ENCODE measurements at places on chromosomes 7 and 10. TPM values are rescaled to one million over a fixed set of nuclear protein-coding genes. Genes with fewer than 3 reads are reported as not detected.

- peak overlapping the region; percentile 76 for H3K27ac ChIP-seq
- H3K27me3 ChIP-seq, result peaks cover 46% of the 10 kb centered on the region
- no peak overlapping the region for H3K4me3 ChIP-seq
- DNase-seq, result no peak
- H3K36me3 ChIP-seq, result no peaks in the 10 kb centered on the region
Measured at GRCh38 chr7:45211958-45212357, 54.4 kb downstream of the RAMP3 start.

Gene EBF3
- total RNA-seq, result 6.2 TPM

GRCh38 chr10:75000748-75001321 lies 110.6 kb upstream of the SAMD8 start:
- H3K4me1 ChIP-seq, result no peaks in the 10 kb centered on the region
- no peak for DNase-seq
- H3K4me3 ChIP-seq, result no peak overlapping the region
- no peaks in the 10 kb centered on the region for H3K27me3 ChIP-seq
- no peak overlapping the region for H3K27ac ChIP-seq
- H3K36me3 ChIP-seq, result peaks cover 22% of the 10 kb centered on the region

Gene PDGFA
- total RNA-seq, result 26.0 TPM

DNA sequence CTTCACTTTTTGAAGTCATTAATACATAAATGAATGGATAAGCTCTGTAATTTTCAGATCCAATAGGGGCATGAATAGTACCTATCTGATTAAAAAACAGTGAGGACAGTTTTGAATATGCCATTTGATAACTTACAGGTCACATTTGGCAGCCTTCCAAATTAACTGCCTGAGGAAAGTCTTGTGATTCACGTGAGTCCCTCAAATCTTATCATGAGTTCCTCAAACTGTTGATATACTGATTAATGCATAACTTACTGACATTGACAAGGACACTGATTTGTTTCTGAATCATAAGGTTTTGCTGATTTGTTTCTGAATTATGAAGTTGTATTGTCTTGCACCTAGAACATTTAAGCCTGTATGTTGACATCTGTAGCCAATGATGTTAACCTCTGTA lies 55.1 kb downstream of the ANKMY2 start:
- peaks cover 16% of the 10 kb centered on the region for H3K4me1 ChIP-seq
- H3K4me3 ChIP-seq, result no peak overlapping the region
- no peaks in the 10 kb centered on the region for H3K36me3 ChIP-seq
- H3K27ac ChIP-seq, result no peak overlapping the region
- no peak for DNase-seq

Gene NCF1
- 3.5 TPM for total RNA-seq

Gene METTL27
- total RNA-seq, result 0.44 TPM

DNA sequence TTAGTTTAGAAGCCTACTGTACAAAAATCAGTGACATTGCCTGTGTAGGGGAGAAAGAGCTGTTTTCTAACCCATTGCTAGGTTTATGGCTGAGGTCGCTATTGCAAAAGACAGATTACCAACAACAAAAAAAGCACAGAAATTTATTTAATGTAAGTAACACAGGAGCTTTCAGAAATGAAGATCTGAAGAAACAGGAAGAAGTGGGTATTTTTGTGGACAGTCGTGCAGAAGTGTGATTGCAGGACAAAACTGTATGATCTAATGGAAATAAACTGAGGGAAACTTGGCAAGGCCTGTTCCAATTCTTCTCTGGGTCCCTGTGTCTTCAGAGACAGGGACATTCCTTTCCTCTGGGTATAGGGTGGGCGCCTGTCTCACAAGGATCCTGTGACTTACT lies 87.4 kb downstream of the APBB1IP start:
- no peaks in the 10 kb centered on the region for H3K4me1 ChIP-seq
- H3K36me3 ChIP-seq, result no peaks in the 10 kb centered on the region
- no peaks in the 10 kb centered on the region for H3K27me3 ChIP-seq
- no peak overlapping the region for H3K4me3 ChIP-seq
- H3K27ac ChIP-seq, result no peak overlapping the region

GRCh38 chr10:58839771-58840170 lies 327.1 kb downstream of the BICC1 start:
- no peaks in the 10 kb centered on the region for H3K4me1 ChIP-seq
- no peak overlapping the region for H3K27ac ChIP-seq
- H3K4me3 ChIP-seq, result no peak overlapping the region

DNA sequence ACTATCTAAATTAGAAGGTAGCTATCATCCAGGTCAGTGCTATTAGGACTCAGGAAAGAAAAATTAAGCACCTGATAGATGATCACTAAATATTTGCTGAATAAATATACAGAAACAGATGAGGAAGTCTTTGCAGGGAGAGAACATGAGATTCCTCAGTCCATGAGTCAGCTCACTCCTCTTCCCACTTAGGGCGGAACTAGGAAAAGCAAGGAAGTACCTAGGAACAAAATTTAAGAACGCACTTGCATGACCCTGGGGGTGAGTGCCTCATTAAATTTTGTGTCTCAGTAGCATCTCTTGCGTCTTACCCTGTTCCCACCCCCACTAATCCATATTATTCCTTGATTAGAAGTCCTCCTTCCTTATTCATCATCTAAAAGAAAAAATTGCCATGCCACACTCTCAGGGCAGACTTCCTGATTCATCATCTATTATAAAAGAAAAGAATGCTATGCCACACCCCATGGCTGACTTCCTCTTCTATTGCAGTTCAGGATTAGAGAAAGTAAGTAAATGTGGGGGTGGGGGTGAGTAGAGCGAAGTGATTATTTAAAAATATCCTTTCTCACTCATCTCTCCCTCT lies 208.8 kb downstream of the THSD7A start:
- H3K4me1 ChIP-seq, result peaks cover 8% of the 10 kb centered on the region
- DNase-seq, result no peak
- H3K36me3 ChIP-seq, result no peaks in the 10 kb centered on the region
- H3K4me3 ChIP-seq, result no peak overlapping the region
- no peaks in the 10 kb centered on the region for H3K27me3 ChIP-seq
- no peak overlapping the region for H3K27ac ChIP-seq

DNA sequence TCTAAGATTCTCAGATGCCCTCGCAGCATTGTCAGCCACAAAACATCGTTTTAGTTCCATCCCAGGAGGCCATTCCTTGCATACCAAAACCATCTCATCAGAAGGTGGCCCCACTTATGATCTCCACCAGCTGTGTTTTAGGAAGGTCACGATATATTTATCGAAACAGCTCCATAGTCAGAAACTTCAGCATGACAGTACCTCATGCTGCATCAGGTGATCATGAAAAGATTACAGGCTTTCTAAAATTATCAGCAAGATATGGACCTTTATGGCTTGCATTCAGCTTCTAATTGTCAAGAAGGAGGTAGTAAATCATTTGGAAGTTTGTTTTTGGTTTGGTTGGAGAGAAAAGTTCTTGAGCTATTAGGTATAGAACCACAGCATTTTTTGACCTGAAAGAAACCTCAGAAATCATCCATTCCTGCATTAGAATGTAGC lies 20.0 kb downstream of the JAZF1 start:
- no peak for DNase-seq
- H3K4me3 ChIP-seq, result no peak overlapping the region
- no peaks in the 10 kb centered on the region for H3K36me3 ChIP-seq
- peaks cover 51% of the 10 kb centered on the region for H3K4me1 ChIP-seq

- no peaks in the 10 kb centered on the region for H3K36me3 ChIP-seq
- no peak overlapping the region for H3K27ac ChIP-seq
- no peak for DNase-seq
- no peak overlapping the region for H3K4me3 ChIP-seq
Measured at GRCh38 chr7:51644216-51644615, 327.6 kb upstream of the COBL start.

- no peak for DNase-seq
- H3K4me1 ChIP-seq, result peaks cover 12% of the 10 kb centered on the region
- peak overlapping the region; percentile 3 for H3K27ac ChIP-seq
- H3K36me3 ChIP-seq, result no peaks in the 10 kb centered on the region
Measured at GRCh38 chr7:73844848-73845460, 2.6 kb upstream of the METTL27 start.

DNA sequence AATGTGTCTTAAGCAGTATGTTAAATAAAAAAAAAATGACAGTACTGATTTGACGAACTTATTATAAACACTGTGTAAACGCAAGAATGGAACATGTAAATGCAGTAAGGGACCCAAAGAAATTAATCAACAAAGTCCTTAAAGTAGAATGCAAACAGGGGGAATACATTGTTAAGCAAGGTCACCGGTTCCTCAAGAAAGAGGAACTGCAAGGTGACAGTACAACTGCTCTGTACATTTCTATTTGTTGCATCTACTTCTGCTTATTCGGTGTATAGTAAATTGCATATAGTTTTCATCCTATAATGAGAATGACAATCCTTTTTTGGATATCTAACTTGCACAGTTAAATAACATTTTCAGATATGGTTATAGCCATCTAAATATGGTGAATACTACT lies 387.0 kb upstream of the SEMA3D start:
- H3K4me3 ChIP-seq, result no peak overlapping the region
- no peaks in the 10 kb centered on the region for H3K4me1 ChIP-seq
- no peak for DNase-seq
- H3K27me3 ChIP-seq, result no peaks in the 10 kb centered on the region
- H3K36me3 ChIP-seq, result no peaks in the 10 kb centered on the region
- H3K27ac ChIP-seq, result no peak overlapping the region

GRCh38 chr10:33812586-33812985 lies 478.1 kb upstream of the NRP1 start:
- no peak overlapping the region for H3K27ac ChIP-seq
- no peak for DNase-seq
- H3K4me1 ChIP-seq, result peaks cover 6% of the 10 kb centered on the region
- no peak overlapping the region for H3K4me3 ChIP-seq
- no peaks in the 10 kb centered on the region for H3K27me3 ChIP-seq

GRCh38 chr7:48295296-48295971 lies 124.2 kb downstream of the ABCA13 start:
- no peak overlapping the region for H3K4me3 ChIP-seq
- no peak overlapping the region for H3K27ac ChIP-seq
- H3K36me3 ChIP-seq, result no peaks in the 10 kb centered on the region
- peaks cover 3% of the 10 kb centered on the region for H3K27me3 ChIP-seq
- no peaks in the 10 kb centered on the region for H3K4me1 ChIP-seq

GRCh38 chr10:66292922-66293321 lies 632.9 kb upstream of the LRRTM3 start:
- H3K27ac ChIP-seq, result no peak overlapping the region
- DNase-seq, result no peak
- peaks cover 15% of the 10 kb centered on the region for H3K4me1 ChIP-seq
- H3K36me3 ChIP-seq, result no peaks in the 10 kb centered on the region
- H3K27me3 ChIP-seq, result no peaks in the 10 kb centered on the region
- H3K4me3 ChIP-seq, result no peak overlapping the region

Gene ABI1
- total RNA-seq, result 29.2 TPM

Gene TRIL
- 1.9 TPM for total RNA-seq

DNA sequence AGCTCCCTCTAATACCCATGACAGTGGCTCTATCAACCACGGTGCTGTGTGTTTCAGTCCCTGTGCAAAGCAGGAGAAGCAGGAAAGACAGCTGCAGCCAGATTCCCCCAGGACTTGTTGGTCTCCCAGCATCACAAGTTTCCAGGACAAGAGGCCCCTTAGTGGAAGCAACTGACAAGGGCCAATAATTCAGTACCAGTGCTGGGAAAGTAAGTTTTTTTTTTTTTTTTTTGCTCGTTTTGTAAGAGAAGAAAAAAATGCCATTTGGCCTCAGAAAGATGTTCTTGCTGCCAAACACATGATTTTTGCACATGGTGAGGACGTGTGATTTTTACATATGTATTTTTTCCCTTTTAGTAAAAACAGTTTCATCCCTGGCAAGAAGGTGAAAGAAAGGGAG lies 284.2 kb upstream of the ZMIZ1 start:
- no peak overlapping the region for H3K27ac ChIP-seq
- H3K27me3 ChIP-seq, result no peaks in the 10 kb centered on the region
- H3K4me1 ChIP-seq, result peaks cover 34% of the 10 kb centered on the region
- no peak overlapping the region for H3K4me3 ChIP-seq
- peak; percentile 10 for DNase-seq

GRCh38 chr10:123726836-123727235 lies 60.7 kb downstream of the GPR26 start:
- no peak overlapping the region for H3K27ac ChIP-seq
- DNase-seq, result no peak
- H3K4me1 ChIP-seq, result no peaks in the 10 kb centered on the region
- H3K36me3 ChIP-seq, result no peaks in the 10 kb centered on the region
- peaks cover 28% of the 10 kb centered on the region for H3K27me3 ChIP-seq
- H3K4me3 ChIP-seq, result no peak overlapping the region

- H3K36me3 ChIP-seq, result no peaks in the 10 kb centered on the region
- no peak overlapping the region for H3K4me3 ChIP-seq
- peaks cover 28% of the 10 kb centered on the region for H3K27me3 ChIP-seq
Measured at GRCh38 chr10:14382022-14382421, 51.3 kb upstream of the FRMD4A start.
